Inflammatory macrophage (primary cell): ENCODE measurements at places on chromosomes 11 and 22.

- DNase-seq = peak; percentile 4
Measured at GRCh38 chr11:70153133-70153727, 49.9 kb upstream of the FADD start.

- no peak for DNase-seq
Measured at GRCh38 chr11:69831985-69832384, 12.8 kb upstream of the FGF3 start.

DNA sequence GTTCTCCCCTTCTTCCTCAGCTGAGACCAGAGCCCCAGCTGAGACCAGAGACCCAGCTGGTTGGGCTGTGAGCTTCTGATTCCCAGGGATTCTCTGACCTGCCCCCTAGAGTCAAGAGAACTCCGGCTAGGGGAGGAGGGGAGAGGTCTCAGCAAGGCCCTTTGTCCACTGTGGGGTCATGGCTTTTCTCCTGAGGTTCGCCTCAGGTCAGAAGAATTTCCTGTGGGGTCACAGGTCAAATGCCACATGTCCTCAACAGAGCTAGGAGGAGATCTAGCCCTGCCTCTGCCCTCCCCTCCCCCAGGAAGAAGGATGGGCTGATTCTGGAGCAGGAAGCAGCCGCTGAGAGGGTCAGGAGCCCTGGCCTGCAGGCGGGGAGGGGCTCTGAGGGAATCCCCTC is 23.7 kb downstream of the HTR3A start:
- no peak for DNase-seq

DNA sequence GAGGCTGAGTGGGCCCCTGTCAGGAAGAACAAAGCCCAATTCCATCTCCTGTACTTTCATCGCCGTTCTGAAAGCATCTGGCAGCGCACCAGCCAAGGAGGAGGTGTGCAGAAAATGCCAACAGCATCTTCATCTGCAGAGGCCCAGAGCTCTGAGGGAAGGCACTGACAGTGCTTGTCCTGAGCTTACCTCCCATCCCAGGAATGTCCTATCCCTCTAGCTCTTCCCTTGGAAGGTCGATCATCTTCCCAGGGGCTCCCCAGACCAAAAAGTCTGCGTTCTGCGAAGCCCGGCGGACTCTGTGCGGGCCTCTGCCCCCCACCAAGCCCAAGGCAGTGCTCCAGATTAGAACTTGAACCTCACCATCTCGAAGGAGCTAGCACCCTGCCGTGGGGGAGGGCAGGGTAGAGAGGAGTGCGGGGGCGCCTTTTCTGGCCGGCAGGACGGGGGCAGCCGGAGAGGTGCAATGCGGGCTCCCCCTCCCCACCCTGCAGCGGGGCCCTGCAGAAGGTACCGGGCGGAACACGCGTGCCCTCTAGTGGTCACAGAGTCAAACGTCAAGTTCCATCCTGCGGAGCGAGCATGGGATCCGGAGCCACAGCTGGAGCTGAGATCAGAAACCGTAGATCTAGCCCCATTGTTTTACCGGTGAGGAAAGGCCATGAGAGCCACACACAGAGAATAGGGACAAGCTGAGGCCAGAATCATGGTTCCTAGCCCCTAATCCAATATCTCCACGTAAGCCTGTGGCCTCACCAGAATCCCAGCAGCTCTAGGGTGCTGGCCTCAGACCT is 5.0 kb downstream of the SCN2B start:
- DNase-seq = peak; percentile 61

DNA sequence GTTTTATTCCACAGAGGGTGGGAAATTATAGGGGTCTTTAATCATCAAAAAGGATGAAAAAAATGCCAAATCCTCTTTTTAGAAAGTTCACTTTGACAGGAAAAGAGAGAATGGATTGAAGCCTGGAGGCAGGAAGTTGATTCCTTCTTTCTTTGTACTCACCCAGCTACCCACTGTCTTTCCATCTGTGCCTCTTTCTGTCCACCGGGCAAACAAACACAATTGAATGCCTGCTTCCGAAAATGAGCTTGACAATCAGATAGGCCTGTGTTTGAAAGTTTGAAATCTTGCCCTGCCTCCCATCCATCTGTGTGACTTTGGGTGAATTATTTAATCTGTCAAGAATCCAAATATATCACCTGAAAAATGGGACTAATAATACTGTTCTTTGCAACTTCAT is 81.1 kb downstream of the SCN3B start:
- no peak for DNase-seq

GRCh38 chr11:133269267-133269666 is 263.0 kb downstream of the OPCML start:
- no peak for DNase-seq

- DNase-seq = no peak
Measured at GRCh38 chr11:45041596-45041995, 90.9 kb upstream of the TP53I11 start.

- DNase-seq = peak; percentile 84
Measured at GRCh38 chr22:44697423-44698141, 4.4 kb upstream of the PRR5 start.

GRCh38 chr11:106271086-106271485 is 193.6 kb downstream of the AASDHPPT start:
- DNase-seq = no peak

DNA sequence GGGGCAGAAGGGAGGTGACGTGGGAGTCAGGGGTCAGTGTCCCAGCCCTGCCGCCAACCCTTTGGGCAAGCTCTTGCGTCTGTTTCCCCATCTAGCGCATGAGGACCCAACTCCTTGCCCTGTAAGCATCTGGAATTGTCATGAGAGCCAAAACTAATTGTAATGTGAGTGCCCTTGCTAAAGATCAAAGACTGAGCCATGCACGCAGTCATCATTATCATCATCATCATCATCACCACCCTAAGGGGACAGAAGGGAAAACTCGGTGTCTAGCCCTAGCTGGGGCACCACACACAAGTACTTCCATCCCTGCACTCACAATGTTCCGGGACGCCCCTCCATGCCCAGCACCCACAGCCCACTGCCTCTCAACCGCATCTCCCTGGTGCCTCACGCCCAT is 2.5 kb downstream of the LIF start:
- no peak for DNase-seq

GRCh38 chr11:35681163-35681767 is 18.7 kb downstream of the TRIM44 start:
- DNase-seq = no peak

DNA sequence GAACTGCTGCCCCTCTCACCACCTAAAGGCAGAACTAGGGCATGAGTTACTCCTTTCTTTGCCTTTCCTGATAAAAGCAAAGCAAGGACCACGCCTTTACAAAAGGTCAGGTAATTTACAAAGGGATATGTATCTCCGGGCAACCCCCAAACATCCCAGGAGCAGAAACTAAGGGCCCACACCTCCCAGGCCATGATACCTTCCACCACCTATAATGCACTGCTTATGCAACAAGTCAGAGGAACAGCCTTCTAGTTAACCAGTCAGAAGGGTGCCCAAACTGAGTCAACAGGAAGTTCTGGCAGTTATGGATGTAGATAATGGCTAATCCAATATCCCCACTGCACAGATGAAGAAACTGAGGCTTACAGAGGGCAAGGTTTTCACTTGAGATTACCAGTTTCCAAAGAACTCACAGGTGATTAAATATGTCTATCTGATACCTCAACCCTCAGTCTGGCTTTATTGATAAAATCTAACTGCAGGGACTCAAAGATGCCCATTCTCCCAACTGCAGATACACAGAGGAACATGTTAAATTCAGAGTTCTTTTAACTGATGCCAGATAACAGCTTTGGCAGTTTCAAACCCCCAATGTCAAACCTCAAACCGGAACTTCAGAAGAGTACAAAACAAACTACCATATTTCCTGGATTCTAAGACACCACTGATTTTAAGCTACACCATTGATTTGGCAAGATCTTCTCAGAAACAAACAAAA is 16.8 kb upstream of the CASTOR1 start:
- DNase-seq = no peak
